ENCODE measurements at places on chromosomes 6 and 20.

GRCh38 chr6:98836962-98837944, 2.9 kb downstream of the POU3F2 start:
- DNase-seq: no peak

DNA sequence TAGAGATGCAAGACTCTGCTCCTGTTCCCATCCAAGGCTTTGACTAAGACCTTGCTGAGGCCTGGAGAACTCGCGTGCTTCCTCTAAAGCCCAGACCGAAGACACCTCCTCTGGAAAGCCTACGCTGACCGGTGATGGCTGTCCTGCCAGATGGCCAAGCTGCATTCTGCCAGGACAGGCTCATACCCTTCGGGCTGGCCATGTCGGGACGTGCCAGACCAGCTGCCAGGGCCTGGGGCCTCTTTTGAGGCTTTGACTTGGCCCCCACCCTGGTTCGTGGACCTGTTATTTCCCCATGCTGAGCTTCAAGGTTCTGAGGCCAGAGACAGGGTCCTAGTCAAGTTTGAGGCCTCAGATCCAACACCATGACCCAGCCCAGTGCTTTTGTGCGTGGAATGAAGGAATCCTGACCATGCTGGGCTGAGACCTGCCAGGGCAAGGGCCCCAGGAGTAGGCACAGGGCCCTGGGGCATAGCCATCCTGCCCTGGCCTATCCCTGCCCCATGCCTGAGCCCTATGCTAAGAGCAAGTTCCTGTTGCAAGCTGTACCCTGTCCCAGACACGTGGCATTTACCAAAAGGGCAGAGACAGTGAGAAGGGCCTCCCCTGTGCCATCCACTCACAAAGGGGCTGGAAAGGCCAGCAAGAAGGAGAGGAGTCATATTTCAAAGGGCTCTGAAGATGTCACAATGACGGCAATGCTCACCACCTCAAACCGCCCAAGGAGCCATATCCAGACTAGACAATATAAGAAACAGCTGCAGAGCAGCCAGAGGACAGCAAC, 42.8 kb downstream of the MRPL14 start:
- DNase-seq: no peak

DNA sequence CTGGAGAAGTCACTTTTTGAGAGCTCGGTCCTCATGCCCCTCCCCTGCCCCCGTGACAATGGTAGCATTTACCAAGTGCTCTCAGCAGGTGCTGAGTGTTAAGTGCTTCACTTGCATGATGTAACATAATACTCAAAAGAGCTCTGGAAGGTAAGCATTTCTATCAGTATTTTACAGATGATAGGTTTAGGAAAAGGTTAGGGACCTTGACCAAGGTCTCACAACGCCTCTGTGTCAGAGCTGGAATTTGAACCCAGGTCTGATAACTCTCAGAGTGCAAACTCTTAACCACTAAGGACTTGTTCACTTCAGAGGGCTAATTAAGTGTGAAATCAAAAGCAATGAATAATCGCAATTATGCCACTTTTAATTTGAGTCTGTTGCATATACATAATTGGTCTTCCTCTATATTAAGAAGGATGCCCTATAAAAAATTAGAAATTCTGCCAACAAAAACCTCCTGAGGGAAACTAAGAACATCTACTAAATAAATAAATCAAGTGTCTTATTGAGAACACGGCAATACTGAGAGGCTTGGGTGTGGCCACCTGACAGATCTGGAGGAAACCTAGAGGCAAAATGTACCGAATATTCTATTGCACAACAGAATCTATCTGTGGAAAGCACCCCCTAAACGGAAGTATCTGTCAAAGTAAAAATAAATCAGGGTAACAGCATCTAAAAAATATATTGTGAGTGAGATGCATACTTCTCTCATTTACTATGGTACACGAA, 109.8 kb downstream of the BACH2 start:
- peak; percentile 27 for DNase-seq

DNA sequence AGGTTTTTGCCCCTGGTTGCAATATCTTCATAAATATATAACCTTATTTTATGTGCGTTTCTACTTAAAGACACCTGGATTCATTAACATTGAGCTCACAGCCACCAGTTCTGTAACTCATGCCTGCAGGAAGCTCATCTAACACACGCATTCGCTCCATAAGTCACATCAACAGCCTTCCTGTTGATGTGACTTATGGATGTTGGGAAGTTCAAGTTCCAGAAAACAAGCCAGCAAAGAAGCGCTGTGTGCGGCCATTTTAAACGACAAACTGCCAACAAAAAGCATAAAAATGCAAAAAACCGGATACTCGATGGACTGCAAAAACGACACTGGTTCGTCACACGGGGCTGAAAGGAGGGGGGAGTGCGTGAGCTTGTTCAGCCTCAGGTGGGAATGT, 77.9 kb upstream of the NFATC2 start:
- DNase-seq: no peak

DNA sequence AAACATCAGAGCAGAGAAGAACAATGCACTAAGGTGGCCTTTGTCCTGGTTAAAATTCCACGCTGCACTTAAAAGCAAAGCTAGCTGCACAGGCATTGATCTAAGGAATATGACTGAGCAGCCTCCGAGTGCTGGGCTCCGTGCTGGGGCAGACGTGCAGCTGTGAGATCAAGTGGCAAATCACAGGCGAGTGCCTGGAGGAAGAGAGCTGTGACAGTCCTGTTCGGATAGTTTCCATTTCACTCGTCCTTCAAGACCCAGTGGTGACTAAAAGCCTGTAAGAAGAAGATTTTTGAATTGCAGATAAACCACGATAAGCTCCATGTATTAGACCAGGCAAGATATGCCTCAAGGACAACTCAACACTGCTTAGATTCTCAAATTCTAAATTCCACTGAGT, 247.9 kb downstream of the ANKRD60 start:
- no peak for DNase-seq

- DNase-seq: no peak
Observed at GRCh38 chr20:33105316-33105924, 26.0 kb downstream of the BPIFB4 start.

DNA sequence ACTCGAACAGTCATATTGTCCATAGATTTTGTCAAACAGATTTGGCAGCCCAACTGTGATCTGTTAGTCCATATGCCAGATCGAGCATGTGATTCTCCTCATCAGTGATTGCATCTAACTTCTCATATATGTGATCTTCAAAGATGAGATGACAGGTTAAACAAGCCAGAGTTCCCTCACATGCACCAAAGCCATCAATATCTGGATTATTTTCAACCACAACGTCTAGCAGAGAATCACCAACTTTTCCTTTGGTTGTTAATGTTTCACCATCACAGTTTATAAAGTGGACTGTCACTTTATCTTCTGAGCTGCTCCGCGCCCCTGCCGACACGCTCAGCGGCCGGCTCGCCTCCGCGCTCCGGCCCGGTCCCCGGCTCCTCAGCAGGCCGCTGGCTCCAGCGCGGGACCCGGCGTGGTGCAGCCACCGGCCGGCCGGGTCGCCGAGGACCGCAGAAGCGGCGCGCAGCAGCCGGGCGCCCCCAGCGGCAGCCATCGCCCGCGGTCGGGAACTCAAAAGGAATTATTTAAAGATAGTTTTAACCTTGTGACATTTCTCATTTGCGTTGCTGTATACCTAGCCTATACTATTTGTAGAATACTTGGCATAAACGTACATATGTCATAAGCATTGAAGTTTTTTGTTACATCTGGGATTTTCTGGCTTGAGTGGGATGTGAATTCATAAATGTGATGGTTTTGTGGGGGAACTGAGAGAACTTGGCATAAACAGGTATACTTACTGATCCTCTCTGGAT, 40.1 kb upstream of the DYNLRB1 start:
- no peak for DNase-seq

DNA sequence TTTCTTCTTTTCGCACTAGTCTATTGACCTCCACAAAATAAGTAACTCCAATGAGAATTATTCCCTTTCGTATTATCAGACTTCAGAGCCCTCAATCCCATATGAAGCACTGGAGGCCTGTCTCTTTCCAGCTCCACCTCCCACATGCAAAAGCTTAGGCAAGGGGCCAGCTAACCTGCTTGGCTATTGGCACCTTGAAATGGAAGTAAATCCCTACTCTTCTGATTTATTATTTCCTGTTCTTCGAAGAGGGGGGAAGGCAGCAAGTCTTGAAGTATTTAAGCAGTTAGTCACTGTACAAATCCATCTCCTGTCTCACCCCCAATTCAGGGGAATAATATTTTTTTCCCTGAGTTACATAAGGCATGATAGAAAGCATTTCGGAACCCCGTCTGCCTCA, 577.8 kb downstream of the MAFB start:
- no peak for DNase-seq

GRCh38 chr20:48283470-48284110, 498.3 kb upstream of the SULF2 start:
- no peak for DNase-seq

DNA sequence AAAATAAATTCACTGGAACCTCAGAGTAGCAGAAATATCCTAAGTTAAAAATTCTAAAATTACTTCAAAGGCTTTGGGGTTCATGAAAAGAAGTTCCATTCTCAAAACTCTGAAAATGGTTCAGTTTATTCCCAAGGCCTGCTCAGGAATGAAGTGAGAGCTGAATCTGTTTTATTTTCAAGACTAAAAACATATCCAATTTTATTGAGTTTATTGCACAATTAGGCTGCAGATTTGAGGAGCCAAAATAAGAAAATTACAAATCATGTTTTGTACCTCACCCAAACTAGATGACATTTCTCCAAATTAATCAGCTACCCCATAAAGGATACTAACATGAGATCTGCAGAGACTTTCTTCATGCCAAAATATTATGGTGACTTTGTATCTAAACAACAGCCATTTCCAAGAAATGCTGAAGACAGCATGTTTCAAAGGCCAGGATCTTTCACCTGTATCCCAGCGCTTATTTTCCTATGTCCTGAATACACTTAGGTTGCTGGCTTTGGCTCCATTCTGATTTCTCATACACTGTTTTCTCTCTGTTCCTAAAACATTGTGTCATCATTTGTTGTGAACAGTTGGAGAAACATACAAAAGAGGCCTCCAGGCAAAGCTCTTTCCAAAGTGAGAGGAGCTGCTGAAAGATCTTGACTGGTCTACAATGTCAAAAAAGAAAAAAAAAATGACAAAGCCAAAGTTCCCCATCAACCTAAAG, 85.7 kb upstream of the F13A1 start:
- no peak for DNase-seq

DNA sequence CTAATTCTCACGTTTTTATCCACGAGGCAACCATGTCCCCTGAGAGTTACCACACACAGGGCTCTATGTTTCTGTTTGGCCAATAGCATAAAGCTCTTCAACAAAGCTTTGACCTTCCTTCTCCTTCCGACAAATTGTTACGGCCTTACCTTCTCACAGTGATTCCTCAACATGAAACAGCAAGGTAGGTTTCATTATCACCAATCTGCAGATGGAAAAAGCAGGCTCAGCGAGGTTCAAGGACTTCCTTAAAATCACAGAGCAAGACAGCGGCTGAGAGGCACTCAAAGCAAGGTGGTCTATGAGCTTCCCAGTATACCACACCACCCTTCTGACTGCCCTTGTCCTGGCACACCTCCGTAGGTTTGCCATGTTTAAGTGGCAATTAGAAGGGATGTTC, 360.0 kb downstream of the CD83 start:
- no peak for DNase-seq

GRCh38 chr6:44664716-44665115, 277.2 kb downstream of the CDC5L start:
- DNase-seq: no peak

DNA sequence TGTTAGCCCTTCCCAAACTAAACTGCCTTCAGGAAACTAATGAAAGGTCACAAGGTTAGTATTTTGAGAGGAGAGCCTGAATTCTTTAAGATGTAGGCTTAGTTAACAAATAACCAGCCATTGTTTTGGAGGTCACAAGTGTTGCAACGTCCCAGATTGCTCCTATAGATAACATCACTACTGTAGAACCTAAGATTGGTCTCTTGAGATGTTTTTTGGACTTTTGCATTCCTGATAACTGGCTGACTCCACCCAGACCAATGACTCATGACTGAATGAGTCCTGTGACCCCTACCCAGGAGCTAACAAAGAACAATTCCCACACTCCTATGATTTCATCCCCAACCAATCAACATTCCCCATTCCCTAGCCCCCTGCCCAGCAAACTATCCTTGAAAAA, 178.8 kb downstream of the SCP2D1 start:
- DNase-seq: no peak

GRCh38 chr20:46060301-46060881, 29.4 kb downstream of the NCOA5 start:
- no peak for DNase-seq

DNA sequence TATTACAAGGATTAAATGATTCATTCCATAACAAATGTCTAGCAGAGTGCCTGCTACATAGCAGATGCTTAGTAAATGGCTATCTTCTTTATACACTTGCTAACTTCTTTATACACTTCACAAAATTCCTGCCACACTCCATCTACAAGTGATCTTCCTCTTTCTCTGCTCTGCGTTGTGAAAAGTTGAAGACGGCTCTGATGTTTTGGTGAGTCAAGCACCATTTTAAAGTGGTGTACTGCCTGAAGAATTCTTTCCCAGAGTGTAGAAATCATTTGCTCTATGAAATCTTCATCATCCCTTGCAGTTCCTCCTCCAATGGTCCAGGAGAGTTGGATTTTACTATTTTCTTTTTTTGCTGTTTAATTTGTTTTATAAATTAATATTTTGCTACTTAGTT, 74.9 kb downstream of the TNFAIP3 start:
- no peak for DNase-seq

- DNase-seq: no peak
Observed at GRCh38 chr6:85107701-85108100, 342.2 kb upstream of the NT5E start.

GRCh38 chr6:26318459-26319404, 46.3 kb upstream of the BTN3A2 start:
- DNase-seq: no peak

DNA sequence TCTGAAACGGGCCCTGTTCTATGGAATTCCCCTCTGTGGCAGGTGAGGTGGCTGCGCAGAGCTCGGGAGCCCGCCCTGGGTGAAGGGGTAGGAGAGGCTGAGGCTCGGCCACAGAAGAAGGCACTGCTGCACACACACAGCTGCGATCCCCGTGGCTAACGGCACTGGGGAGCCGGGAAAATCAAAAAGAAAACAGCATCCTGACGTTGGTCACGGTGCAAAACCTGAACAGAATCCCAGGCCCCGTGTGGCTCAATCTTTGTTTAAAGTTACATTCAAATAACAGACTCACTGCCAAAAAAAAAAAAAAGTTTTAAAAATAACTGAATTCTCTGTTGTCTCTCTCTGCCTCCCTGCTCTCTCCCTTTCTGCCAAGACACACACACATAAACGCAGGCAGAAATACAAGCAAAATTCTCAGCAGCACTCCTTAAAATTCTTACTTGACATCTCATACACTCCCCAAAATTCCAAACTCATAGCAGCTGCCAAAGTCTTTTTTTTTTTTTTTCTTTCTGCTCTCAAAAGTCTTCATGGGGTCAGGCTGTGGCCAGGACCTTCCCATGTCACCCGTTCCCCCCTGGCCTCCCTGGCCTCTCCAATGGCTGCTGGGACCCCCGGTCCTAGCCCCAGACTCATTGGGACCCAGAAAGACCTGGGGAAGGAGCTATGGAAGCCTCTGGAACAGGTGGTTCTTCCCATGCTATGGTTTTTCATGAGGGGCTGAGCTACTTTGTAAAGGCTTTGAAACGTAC, 248.8 kb downstream of the TTLL2 start:
- no peak for DNase-seq
